Glomerular endothelial cell (primary cell): ENCODE measurements at places on chromosomes 13 and 19. TPM values are rescaled to one million over a fixed set of nuclear protein-coding genes. Genes with fewer than 3 reads are reported as not detected.

GRCh38 chr19:45130888-45131615 lies 29.7 kb downstream of the NKPD1 start:
- DNase-seq = no peak

- no peak for DNase-seq
Measured at GRCh38 chr13:76596216-76596615, 290.0 kb downstream of the KCTD12 start.

GRCh38 chr19:55176076-55176475 lies 4.0 kb downstream of the SYT5 start:
- no peak for DNase-seq

GRCh38 chr13:79314652-79315051 lies 91.4 kb downstream of the RBM26 start:
- DNase-seq = no peak

Gene CABP5
- total RNA-seq = not detected in 2 replicates

DNA sequence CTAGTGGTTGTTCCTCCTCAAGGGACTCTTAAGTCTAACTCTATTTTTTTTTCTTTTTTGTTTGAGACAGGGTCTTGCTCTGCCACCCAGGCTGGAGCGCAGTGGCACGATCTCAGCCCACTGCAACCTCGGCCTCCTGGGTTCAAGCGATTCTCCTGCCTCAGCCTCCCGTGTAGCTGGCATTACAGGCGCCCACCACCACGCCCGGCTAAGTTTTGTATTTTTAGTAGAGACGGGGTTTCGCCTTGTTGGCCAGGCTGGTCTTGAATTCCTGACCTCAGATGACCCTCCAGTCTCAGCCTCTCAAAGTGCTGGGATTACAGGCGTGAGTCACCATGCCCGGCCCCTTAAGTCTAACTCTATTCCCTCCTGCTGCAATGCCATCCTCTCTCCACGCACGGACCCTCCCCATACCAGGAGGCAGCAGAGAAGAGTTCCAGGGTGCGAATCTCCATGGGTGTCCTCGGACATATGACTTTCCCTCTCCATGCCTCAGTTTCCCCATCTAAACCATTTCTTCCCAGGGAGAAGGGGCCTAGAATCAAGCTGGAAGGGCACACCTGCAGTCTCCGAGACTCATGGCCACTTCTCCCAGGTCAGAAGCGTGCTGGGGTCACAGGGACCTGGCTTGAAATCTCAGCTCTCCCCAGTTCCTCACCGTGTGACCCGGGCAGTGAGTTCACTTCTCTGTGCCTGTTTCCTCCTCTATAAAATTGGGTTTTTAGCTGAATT lies 6.0 kb upstream of the BCL3 start:
- no peak for DNase-seq

DNA sequence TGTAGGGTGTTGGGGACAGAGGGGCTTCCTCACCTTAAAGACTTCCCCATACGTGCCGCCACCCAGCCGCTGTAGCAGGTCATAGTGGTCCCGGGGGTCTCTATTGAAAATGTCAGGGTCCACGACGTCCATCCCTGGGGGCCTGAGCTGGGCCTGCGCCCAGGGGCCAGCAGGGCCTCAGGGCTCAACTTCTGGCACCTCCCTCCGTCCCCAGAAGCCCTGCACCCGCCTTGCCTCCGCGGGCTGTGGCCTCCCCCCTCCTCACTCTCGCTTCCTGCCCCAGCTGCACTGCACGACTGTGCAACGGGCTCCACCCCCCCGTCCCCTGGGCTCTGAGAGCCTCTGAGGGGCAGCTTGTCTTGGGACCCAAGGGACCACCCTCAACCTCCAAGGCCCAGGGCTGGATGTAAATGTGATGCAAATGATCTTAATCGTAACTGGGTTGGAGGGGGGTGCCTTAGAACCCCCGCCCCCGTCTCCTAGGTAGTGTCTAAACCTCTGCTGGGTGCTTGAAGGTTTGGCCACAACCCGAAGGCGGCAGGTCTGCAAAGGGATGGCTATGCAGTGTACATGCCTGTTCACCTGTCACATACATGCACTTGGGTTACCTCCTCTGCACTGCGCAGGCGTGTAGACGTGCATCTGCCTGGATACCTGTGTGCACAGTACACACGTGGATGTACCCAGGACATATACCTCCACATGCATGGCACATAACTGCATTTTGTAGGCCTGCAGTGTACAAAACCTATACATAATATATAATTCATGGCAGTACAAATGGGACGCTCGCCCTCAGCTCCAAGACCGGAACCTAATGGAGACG lies at the start of gene MAP4K1:
Gene MAP4K1, minus strand, starts transcription at position 190 of the 826 bp plus-strand sequence. Its CDS starts 58 bp downstream, at position 132.
- no peak for DNase-seq

DNA sequence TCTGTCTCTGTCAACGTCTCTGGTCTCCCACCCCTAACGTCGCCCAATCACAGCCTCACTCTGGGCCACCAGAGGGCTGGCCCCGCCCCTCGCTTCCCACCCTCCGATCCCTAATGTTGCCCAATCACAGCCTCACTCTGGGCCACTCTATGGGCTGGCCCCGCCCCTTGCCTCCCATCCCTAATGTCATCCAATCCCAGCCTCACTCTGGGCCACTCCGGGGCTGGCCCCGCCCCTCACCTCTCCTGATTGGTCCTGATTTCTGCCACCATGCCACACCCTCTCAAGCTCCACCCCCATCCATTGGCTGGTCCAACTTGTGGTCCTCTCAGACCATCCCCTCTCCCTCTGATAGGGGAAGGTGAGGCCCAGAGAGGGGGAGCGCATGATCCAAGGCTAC lies 24.9 kb downstream of the CELF5 start:
- no peak for DNase-seq

- no peak for DNase-seq
Measured at GRCh38 chr19:35533822-35534392, 651 bp downstream of the GAPDHS start.

DNA sequence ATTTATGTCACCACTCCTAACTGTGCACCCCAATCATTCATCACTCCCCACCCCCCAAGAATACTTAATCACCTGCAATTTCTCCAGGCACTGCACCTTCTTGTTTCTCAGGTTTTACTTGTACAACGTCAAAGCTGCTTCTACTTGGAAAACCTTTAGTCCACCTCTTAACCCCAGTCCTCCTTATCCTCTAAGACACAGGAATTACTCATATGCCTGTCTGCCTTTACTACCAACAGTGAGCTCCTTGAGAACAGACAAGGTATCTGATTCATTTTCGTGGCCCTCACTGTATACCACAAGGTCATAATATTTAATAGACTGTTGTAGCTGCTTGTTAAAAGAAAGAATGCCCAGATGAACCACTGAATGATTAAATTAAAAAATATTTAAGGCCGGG lies 21.0 kb upstream of the NDFIP2 start:
- DNase-seq = no peak

Gene ZNF506
- total RNA-seq = 17.0 and 22.2 TPM in 2 replicates

Gene C3
- 1.5 and 6.1 TPM in 2 replicates for total RNA-seq

GRCh38 chr13:91632086-91632485 lies 233.7 kb downstream of the GPC5 start:
- DNase-seq = no peak

Gene FFAR1
- total RNA-seq = not detected in 2 replicates

DNA sequence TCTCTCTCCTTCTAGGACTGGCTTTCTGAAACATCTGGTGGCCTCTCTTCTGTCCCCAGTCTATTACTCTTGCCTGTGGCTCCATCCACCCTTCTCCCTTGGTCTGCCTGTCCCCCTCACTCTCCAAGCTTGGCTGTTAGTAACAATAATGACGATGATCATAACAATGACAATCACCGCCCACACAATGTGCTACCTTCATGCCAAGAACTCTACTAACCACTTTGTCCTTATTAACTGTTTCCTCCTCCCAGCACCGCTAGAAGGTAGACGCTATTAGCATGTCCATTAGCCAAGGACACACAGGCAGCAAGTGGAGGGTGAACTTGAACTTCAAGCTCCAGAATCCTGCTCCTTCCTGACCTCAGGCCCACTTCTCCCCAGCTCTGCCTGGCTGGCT lies 2.7 kb downstream of the GYS1 start:
- DNase-seq = no peak

GRCh38 chr13:43180837-43181236 lies 157.5 kb downstream of the DNAJC15 start:
- DNase-seq = no peak

Gene DIRAS1
- total RNA-seq = 0.47 and 3.1 TPM in 2 replicates

- DNase-seq = no peak
Measured at GRCh38 chr19:30880551-30880950, 468.7 kb downstream of the TSHZ3 start.

DNA sequence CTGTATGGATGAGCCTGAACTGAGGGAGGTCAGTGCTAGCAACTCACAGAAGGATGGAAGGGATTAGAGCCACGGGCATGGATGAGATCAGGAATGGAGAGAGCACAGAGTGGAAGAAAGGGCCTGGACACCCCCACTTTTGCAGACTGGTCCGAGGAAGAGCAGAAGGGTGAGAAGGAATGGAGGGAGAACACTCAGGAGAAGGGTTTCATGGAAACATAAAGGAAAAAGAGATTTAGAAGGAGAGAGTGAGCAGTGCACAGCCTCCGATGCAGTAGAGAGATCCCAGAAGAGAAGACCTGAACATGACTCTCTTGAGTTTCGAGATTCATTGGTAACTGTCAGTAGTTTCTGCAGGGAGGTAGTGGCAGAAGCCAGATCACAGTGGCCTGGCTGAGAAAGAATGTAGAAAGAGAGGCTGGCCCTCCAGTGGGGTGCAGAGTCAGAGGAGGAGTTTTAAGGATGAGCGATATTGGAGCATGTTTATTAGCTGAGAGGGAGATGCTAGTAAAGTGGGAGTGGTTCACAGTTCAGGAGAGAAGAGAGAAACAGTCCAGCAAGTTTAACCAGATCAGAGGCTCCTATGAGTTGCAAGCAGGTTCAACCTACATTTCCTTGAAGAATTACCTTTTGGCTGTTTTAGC lies 108.9 kb downstream of the ZAR1L start:
- DNase-seq = no peak

Gene SPIB
- not detected in 2 replicates for total RNA-seq

Gene LENG9
- 3.7 and 4.1 TPM in 2 replicates for total RNA-seq

DNA sequence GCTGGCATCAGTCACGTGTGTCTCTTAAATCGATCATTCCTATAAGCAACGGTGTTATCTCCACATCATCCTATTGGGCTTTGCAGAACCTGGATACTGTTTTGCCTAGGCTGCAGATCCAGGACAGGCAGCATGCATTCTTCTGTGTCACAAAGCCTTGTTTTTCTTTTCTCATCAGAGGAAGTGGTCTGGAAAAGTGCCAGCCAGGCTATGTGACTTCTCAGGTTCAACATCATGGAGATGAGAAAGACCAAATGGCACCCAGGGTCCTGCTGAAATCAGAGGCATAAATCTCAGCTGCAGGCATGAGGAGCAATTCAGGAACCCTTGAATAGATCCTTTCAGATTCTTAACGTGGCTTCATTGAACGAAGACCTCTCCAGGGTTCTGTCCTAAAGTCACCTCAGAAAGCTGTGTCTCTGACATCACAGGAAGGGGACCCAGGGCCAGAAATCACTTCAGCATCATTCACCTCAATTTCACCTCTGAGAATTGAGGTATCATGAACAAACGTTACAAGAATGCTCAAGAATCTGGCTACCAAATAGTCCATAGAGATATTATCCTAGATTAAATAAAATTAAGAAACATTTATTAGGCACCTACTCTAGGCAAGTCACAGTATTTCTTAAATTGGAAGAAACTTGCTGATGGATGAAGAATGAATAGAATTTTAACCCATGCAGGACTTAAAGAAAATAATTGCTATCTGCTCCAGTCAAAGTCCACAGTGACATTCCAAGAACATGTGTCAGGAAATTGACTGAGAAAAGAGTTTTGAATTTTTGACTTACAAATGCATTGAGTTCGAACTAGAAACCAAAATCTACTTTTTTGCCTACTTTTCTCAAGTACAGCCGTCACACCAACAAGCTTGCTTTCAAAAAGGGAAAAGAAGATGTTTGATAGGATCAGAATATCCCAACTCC lies 124.1 kb downstream of the COG6 start:
- DNase-seq = no peak

Gene ZNF578
- total RNA-seq = 3.5 and 4.3 TPM in 2 replicates

Gene ECSIT
- total RNA-seq = 24.9 and 25.3 TPM in 2 replicates

GRCh38 chr19:34049944-34050343 lies 122.4 kb upstream of the LSM14A start:
- DNase-seq = no peak

Gene TMEM255B
- 64.3 and 79.0 TPM in 2 replicates for total RNA-seq

- no peak for DNase-seq
Measured at GRCh38 chr13:30376426-30377311, 45.6 kb upstream of the UBE2L5 start.

DNA sequence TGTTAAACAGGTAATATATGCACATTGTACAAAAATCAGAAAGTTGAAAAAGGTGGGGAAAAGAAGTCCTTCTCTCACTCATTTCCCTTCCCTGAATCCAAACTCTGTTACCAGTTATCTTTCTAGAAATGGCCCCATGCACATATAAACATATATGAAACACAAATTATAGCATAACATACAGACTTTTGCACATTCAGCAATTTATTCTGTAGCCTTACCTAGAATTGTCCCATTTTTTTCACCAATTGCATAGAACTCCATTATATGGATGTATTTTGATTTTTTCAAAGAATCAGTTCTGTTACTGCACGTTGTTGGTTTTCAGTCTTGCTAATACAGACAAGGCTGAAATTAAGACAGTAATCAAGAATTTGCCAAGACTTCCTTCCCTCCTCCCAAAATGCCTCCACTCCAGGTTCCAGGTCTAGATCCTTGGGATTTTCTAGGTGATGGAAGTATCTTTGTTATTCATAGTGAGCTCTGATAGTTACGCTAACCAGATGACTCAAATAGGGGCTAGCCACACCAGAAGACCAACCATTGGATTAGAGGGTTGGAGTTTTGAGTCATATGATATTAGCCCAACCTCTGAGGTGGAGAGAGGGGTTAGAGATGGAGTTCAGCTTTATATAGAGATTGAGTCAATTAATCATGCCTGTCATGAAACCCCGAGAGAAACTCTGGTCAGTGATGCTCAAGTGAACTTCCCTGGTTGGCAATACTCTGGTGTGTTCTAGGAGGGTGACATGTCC lies 30.7 kb downstream of the GPR180 start:
- no peak for DNase-seq

Gene ERF
- total RNA-seq = 56.6 and 57.4 TPM in 2 replicates
